Tongue (tissue), 3 donors: ENCODE measurements at places on chromosomes 6 and 20. TPM values are rescaled to one million over a fixed set of nuclear protein-coding genes. Genes with fewer than 3 reads are reported as not detected.

The MRAP2 gene
- total RNA-seq, result 32.9 TPM

The KCNK5 gene
- total RNA-seq, result 6.1 TPM

The TMC2 gene
- not detected for total RNA-seq

GRCh38 chr6:139248911-139249310 lies 42.9 kb downstream of the TXLNB start:
- DNase-seq, result no peak

DNA sequence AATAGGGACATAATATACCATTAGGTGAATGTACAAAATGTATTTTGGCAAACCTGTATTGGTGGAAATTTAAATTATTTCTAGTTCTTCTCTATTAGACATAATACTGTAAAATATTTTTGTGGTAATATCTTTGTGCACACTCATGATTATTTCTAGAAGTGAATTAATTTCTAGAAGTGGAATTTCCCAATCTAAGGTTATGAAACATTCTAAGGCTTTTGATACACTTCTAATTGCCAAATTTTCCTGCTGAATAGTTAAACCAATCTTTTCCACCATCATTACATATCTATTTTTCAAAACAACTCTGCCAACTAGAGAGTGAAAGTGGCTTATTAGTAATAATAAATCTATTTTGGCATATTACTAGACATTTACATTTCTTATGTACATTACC lies 1.8 kb upstream of the CCND3 start:
- DNase-seq, result no peak

DNA sequence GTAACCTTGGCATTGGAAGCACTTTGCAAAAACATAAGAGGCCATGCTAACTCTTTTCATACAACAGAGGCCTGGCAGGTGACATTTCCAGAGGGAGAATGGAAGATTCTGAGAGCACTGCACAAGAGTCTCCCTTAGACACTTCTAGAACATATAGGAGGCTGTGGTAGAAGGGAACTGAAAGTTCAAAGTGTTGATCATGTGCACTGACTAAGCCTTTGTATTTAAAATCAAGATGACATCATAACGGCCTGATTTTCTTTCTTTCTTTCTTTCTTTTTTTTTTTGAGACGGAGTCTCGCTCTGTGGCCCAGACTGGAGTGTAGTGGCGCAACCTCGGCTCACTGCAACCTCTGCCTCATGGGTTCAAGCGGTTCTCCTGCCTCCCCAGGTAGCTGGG lies 26.8 kb upstream of the DNAAF9 start:
- no peak for DNase-seq

GRCh38 chr6:16078064-16078463 lies 50.8 kb upstream of the MYLIP start:
- no peak for DNase-seq

The BPI gene
- 0.21 TPM for total RNA-seq

The SDC4 gene
- 26.9 TPM for total RNA-seq

DNA sequence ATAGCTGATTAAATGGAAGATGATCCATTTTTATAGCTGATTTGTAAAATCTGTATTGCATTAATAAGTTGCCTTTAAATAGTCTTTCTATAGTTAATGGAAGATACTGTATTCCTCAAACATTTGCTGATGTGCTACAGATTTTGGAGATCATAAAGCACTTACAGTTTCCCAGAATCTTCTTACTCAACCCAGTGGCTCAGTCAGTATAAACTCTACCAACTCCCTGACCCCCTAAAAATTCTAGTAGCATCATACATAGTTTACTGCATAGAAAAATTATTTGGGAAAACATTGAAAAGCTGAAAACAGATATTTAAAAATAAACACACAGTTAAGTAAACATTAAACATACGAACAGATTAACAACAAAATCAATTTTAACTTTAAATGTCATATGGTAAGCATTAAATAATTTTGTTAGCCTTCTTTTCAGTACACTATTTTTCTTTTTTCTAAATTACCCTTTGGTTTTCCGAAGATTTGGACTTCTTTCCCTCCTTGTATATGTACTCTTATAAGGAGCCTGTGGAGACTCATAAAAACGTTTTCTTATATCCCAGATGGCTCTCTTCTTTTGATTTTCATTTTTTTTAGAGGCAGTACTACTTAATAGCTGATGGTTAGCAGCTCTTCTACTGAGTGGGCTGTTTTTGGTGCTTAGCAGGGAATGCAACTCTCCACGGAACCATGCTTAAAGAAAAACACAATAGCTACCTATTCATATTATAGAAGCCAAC lies 62.7 kb upstream of the BMP5 start:
- DNase-seq, result no peak

The RBPJL gene
- total RNA-seq, result not detected

DNA sequence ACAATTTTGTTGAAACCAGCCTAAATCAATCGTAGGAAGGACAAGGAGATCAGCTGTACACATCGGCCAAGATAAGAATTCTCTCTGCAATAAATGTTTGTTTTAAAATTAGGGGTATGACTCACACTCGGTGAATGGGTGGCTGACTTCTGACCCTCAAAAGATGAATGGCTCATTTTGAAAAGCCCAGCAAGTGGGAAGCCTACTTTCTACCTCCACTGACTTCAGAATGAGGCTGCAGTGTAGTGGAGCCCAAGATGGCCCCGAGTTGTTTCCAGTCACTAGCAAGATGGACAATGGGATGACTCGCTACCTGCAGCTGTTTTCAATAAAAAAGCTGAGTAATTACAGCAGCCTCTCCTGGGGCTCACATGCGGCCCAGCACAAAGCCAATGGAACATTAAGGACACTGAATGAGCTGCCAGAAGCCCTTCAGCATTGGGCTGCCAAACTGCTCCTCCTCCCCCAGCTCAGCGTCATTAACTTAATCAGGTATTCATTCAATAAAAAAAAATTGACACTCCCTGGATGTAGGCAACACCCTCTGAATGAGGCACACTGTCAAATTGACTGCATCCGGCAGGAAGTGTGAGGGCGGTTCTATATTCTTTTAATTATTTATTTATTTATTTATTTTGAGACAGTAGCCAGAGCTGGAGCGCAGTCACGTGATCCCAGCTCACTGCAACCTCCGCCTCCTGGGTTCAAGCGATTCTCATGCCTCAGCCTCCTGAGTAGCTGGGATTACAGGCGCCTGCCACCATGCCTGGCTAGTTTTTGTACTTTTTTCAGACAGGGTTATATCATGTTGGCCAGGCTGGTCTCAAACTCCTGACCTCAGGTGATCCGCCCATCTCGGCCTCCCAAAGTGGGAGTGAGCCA lies 107.3 kb downstream of the GMPR start:
- peak; percentile 78 for DNase-seq

The HCK gene
- total RNA-seq, result 3.7 TPM

The GABRR1 gene
- 0.41 TPM for total RNA-seq

DNA sequence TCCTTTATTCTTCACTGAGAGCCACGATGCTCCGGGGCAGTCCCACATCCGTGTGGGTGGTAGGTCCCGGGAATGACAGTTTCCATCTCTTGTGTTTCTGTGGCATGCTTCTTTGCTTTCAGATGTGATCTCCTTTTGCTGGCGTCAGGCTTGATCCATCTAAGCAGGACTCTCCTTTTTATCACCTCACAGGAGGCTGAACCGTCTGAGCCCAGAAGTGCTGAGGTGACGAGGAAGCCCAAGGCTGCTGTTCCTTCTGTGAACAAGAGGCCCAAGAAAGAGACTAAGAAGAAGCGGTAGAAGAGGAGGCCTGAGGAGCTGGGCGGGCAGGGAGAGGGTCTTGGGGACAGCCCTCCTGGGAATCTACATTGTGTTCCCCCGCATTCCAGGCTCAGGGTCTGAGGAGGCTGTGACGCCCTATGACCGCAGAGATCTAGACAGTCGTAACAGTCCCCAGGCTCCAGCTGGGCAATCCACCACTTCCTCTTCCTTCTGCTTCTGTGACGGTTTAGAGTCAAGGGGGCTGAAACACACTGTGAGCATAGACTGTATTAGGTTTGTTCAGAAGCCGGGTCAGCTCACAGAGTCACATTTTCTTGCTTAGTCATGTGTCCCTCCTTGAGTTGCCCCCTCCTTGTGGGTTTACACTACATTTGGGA lies 26.8 kb downstream of the MANBAL start:
- DNase-seq, result no peak

The CDH26 gene
- total RNA-seq, result 3.4 TPM

GRCh38 chr6:14784596-14785492 lies 461.0 kb upstream of the JARID2 start:
- no peak for DNase-seq

DNA sequence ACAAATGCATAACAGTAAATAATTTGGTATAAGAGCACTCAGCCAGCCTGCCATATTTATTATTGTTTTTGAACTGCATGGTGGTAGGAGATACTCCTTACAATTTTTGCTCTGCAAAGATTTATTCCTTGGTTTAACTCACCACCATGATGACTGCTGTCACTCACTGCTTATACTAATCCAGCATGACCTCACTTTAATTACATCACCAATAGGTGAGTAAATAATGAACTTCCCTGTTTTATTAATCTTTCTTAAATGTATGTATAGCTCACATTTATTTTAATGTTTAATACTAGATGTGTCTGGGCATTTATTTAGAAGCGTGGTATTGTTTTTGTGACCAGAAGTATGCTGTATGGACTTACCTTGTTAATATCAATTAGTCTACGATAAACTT lies 12.8 kb upstream of the TP53TG5 start:
- DNase-seq, result no peak

DNA sequence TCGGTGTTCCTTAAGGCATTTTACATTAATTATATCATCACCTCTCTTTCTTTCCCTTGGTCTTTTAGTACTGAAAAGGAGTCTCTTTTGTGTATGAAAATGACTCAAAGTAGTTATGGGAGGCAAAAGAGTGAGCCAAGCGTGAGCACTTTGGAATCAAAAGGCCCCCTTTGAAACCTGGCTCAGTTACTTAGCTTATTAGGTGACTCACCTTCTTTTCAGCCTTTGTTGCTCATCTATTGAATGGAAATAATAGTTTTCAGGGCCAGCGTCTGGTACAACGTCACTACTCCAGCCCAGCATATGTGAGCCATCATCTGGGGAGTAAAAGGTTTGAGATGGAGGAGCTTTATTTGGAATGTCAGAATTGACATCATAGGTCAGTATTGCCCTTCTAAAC lies 147.4 kb upstream of the SCGN start:
- DNase-seq, result no peak
